ENCODE measurements at places on chromosomes 6 and 20.

DNA sequence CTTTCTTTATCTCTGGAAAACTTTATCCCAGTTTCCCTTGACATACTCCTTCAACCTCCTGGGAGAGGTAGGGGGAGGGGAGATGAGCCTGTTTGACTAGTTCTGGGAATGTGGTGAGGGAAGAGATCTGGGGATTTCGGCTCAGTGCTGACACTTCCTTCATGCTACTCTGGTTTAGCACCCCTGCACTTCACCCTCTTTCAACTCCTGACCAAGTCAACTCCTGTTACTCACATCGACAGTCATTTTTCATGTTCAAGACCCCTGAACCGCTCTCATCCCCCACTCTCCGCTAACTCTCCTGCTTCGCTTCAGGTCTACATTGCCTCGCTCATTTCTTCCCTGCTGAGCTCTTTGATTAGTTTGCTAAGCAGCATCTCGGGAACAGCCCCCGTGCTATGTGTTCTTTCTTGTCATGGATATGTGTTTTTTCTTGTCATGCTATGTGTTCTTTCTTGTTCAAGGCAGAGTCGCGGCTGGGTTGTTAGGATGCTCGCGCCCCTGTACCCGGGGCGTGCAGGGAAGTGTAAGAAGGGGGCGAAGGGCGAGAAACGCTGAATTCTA is 16.6 kb upstream of the TRIM27 start:
- peak; percentile 59 for DNase-seq

GRCh38 chr6:144585217-144585814 is 300.2 kb downstream of the UTRN start:
- no peak for DNase-seq

DNA sequence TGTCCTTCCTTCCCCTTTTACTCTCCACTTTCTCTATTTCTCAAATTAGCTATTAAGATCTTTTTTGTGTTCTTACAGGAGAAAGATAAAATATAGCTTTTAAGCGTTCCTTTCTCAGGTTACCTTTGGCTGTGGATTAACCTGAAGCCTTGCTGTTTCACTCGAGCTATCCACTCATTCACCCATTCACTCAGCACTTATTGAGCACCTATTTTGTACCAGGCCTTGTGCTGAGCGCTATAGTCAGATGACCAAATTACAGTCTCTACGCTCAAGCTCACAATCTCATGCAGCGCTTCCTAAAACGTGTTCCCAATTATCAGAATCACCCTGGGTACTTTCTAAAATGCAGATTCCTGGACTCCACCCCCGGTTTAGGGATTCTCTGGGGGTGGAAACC is 1.8 kb upstream of the CEP250 start:
- no peak for DNase-seq

DNA sequence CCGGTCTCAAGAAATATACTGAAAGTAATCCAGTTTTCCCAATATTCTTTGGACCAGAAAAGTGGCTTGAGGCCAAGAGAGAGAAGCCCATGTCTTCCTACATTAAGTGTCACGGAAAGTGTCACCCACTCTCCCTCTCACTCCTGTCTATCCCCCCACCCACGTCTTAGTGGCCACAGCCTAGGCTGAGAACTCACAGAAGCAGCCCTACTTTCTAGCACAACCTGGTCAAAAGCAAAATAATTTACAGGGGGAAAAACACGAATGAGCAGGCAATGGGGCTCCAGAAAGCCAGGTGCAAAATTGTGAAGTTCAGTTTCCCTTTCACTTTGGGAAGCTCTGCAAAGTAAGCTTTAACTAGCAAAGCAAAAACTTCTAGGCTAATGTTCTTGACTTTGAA is 118.0 kb downstream of the OPRM1 start:
- DNase-seq: no peak

GRCh38 chr6:153301602-153302001 is 170.5 kb upstream of the RGS17 start:
- no peak for DNase-seq

All from T1000 (cell line).